NAMALWA (cell line): ENCODE measurements at places on chromosomes 6 and 20.

DNA sequence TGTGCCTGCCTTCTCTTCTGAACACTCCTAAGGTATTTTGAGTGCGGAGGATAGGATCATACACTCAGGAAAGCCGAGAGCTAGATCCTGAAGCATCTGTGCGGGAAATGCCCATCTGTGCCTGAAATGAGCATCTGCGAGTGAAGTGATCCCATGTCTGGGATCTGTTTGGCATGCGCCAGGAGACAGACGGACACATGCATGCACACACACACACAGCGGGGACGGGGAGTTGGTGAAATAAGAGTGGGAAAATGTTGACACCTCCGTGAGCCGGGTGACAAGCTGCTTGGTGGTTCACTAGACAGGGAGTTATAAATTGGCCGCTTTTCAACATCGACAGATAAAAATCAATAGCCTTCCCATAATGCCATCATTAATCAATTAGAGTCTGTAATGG, 13.8 kb downstream of the SYNJ2 start:
- DNase-seq, result no peak

DNA sequence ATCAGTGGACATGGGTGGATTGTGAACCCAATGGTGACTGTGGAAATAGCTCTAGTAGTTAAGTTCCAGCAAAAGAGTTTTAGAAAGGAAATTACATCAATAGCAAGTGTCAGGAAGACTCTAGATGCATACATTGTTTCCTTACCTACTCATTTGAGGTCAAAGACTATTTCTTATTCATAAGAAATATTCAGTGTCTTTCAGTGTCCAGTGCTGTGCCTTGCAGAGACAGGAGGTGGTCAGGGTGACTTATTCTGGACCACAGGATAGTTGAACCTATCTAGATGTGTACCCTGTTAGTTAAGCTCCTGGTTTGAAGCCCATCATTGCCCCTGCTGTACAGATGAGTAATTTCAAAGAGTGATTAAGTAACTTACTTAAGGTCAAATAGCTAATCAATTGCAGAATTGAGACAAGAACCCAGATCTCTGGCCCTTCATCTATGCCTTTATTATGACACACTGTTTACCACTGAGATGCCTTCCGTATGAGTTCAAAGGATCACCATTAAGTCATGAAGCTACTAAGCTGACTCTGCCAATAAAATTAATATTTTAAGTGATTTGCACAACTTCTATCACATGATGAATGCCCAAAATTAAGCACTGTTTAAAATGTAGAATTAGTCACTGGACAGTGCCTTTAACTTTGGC, 136.1 kb downstream of the PDSS2 start:
- DNase-seq, result no peak

DNA sequence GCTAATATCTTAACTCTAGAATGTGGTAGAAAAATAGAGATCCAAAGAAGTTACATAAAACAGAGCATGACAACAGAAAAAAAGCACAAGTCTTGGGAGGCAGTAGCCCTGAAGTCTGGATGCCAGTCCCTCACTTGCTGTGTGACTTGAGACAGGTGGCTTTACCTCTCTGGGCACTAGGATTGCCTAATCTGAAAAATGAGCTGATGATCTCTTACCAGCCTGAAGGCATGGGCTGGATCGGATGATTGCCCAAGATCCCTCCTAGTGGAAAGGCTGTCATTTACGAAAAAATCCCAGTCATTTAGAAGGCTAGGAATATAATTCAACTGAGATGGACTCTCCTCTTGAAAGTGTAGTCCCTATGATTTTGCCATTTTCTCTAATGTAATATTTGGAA, 10.9 kb upstream of the GCM1 start:
- no peak for DNase-seq

DNA sequence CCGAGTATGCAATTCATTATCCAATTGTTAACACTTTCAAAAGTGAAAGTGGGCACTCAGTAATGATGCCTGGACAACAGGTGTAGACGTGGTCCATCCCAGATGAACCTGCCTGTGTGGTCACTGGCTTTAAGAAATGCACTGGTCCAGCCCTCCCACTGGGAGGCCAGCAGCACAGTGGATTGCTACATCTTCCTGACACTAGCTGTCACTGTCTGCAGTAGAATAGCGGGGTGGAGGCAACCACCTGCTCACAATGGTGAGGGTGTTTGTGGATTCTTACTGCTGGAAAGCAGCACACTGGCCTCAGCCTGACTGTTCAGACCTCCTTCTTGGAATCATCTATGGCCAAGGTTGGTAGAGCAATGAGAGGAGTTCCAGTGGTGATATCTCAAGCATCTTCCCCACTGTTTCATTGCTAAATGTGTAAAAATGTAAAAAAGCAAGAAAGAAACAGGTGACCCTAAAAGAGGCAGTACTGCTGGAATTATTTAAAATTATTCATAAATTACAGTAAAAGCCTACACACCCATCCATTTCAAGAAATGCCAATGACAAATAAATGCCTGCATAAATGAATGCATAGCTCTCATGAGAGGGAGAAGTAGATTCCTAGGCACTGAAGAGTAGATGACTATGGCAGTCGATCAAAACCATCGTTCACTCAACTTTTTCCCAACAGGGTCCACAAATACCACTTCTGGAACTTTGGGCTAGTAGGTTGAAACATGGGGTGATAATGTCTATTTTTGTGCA, 228.0 kb upstream of the PLN start:
- no peak for DNase-seq

DNA sequence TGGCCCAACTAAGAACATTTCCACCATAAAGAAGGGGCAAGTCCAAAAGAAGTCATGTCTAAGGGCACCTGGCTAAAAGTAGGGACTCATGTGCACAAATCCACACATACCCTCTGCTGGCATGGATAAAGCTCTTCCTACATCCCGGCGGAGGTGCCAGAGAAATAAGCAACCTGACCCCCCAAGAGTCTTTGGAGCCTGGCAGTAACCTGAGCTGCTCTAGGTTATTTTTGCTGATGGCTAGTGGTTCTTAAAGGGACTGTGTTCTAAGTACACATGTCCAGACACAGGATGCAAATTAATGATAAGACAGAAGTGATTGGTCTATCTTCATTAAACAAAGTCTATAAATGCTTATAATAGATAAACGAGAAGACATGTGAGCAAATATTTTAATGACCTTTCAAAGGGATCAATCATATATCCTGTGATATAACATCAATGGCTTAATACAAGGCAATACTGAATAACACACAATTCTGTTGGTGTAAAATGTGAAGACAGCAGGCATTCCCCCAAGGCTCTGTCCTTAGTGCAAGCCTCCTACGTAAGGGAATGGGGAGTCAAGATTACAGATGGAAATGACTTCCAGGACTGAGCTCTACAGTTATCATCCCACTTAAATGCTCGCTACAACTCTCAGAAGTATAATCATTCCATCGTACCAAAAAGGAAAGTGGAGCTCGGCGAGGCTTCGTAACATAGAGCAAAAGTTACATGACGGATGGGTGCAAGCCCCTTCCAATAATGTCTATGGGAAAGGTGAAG, 52.5 kb downstream of the HIVEP2 start:
- no peak for DNase-seq

- DNase-seq, result peak; percentile 88
Observed at GRCh38 chr6:79076782-79077641, 1.0 kb downstream of the PHIP start.
